ENCODE measurements at places on chromosomes 2 and 18.

DNA sequence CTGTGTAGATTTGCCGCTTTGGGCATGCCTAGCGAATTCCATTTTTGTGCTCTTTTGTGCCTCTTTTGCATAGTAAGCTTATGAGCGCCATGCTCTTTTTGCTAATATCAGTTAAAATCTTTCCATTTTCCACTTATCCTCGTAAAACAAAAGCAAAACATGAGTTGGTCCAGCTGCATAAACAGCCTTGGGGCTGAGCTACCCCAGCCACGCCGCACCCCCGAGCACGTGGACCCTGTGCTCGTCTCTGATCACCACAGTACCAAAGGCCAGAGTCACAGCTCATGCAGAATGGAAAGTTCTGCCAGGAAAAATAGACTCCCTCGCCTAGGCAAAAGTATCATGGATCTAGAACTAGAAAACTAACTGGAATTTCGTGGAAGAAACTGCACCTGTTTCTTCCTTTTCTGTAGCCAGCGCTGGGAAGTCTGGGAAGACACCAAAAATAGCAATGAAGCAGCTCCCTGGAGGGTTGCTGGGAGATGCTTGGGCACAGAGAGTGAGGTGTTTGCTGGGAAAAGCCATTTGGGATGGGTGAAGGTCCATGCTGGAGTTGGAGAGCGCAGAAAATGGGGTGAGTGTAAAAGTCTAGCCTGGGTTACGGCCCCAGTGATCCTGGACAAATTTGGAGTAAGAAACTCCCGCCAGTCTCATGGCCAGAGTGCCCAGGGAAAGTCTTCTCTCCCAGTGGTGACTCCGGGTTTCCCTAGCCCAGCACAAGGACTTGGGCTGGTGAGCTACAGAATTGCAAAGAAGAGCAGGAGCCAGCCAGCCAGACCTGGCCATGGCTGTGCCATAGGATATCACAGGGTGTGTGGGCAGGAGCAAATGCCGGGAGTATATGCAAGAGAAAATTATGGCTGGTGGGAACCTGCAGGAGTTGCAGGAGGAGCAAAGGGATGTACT lies 218.4 kb downstream of the GBX2 start:
- no peak for DNase-seq

- DNase-seq = no peak
These were observed 236.2 kb upstream of the COPS8 start for GRCh38 chr2:236849508-236849907.

DNA sequence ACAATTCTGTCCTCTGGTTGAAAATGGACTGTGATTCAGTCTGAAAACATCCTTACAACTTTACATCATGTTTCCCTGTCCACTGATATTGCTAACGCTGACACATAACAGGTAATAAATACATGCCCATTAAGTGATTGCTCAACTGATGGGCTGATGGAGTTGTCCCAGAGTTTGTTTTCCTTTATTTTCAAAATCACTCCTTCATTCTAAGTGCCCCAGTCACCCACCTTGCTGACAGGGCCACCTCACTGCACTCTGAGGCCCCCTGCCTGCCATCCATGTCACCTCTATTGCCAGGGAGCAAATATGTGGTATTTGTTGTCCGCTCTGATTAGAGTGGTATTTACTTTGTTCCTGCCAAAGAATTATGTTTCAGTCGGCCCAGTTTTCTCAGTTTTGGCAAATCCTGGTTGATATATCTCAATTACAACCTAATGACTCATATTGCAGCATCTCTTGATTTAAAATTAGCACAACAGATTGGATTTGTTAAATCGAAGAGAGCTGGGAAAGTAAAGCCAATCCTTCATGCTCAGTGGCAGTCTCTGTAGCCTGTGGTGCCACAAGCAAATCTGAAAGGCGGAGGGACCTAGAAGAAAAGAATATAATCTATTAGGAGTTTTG lies 105.1 kb downstream of the RDH14 start:
- no peak for DNase-seq

DNA sequence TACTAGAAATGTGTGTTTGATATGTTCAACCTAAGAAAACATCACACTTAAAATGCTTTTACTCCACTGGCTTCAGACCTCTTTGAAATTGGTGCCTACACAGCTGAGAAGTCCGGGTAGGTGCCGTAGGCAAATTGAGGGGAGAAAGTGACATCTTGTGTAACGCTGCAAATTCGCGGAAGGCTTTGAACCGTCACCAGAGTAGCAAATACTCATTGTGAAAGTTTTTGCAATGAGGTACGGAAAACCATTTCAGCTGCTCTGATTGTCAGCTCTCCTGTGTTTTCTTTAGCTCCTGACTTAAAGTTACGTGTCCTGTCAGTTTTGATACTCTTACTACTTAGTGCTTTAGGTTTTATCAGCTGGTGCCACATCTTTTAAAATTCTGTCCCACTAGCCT lies 224.5 kb downstream of the FAM210A start:
- no peak for DNase-seq

- no peak for DNase-seq
These were observed 3.6 kb downstream of the CELF4 start for GRCh38 chr18:37561986-37562385.

GRCh38 chr2:16260041-16260830 lies 319.9 kb downstream of the MYCN start:
- DNase-seq = no peak

DNA sequence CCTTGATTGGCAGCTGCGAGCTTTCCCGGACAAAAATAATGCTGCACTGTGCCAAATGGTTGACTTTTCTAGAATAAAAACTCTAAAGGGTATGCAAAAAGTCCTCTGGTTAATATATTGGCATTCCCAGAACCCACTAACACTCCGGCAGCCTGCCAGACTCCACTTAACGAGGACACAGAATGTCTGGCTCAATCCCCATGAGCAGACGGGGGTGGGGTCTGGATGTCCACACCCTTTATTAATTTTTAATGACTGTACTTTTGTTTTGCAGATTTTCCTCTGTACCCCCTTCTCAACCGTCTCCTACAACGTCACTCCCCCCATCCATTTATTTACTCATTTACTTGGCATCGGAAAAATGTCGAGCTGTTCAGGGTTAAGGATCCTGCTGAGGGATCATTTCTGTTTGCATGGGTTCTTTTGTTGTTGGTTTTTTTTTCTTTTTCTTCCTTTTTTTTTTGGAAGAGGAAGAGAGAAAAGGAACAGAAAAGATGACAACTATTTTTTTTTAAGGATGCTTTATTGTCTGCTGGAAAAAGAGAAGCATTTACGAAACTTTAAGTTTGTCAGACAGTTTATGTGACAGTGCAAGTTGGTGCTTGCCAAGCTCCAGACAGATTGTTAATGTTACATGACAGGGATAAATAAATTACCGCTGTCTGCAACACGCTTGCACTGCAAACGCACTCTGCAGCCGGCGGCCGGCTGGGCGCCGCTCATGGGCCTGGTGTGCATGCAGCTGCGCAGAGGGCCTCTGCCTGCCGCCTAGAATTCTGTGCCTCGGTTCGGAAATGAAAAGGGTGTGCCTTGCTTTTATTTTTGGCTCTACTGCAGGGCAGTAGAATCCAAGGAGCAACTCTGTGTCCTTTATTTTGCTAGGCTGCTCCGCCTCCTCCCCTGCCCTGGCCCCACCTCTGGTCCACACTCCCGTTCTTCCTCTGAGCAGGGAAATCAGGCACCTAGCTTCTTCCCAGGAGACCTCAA lies 3.6 kb downstream of the LDLRAD4 start:
- no peak for DNase-seq

DNA sequence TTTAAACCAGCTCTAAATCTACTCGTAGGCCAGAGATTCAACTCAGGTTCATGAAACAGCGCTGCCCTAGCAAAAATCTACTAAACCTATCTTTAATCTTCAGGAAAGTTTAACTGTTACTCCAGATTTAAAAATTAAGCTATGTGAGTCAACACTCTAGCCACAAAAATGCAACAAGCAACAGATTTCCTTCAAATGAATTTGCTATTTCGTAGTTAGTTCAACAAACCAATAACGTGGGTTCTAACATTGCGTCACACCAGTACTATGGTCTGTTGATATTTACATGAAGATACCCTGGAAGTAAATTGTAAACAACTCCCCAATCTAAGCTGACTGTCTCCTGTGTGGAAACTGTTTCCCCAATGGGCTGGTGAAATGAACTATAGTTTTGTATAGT lies 71.2 kb downstream of the FIGN start:
- no peak for DNase-seq

- no peak for DNase-seq
These were observed 101.4 kb upstream of the RNU4ATAC start for GRCh38 chr2:121429119-121429903.

GRCh38 chr2:171923206-171923605 lies 945 bp downstream of the HAT1 start:
- DNase-seq = peak; percentile 55

GRCh38 chr2:27822049-27822448 lies 50.5 kb downstream of the MRPL33 start:
- DNase-seq = no peak

- no peak for DNase-seq
These were observed 10.8 kb downstream of the TUBB6 start for GRCh38 chr18:12318857-12319256.

GRCh38 chr2:226387499-226387942 lies 412.1 kb downstream of the IRS1 start:
- no peak for DNase-seq

- no peak for DNase-seq
These were observed 11.2 kb downstream of the RUFY4 start for GRCh38 chr2:218079943-218080913.

DNA sequence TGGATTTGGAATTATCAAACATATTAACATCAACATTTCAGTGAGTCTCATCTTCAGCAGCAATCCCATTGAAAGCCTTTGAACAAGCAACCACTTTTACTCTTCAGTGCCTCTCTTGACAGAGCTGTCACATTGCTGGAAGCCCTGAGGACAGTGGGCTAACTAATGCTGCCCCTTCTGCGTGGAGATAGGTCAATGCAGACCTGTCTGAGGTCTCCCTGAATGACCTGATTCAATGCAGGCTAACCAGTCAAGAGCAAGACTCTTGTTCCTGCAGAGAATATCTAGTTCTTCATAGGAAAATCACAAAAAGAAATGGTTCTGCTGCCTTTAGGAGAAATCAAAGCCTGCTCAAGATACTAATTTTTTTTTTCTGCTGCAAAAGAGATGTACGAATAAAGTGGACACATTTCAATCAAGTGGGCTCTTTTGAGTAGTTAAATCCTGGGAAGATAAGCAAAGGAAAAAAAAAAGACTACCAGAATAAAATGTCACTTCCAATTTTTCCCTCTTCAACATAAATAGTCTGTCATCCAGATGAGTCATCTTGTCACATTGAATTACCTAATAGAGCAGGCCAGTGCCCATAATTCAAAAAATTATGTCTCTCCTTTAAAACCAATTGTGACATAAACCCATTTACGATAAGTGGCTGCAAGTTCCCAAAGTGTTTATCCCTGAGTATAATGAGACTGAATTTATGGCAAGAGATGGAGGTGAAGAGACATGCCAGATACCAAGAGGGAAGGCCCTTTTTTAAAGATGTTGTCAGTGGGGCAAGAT lies 1269.0 kb upstream of the DDX18 start:
- no peak for DNase-seq

DNA sequence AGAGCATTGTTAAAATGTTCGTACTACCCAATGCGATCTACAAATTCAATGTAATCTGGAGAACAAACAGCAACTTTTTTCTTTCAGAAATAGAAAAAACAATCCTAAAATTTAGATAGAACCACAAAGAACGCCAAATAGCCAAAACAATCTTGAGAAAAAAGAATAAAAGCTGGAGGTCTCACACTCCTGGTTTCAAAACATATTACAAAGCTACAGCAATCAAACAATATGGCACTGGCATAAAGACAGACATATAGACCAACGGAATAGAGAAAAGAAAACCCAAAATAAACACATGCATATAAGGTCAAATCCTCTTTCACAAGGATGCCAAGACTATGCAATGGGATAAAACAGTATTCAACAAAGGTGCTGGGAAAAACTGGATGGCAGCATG lies 74.5 kb downstream of the MAP4K3 start:
- DNase-seq = no peak

- no peak for DNase-seq
These were observed 36.8 kb downstream of the KCTD1 start for GRCh38 chr18:26511339-26512071.

- DNase-seq = no peak
These were observed 1.1 kb upstream of the SNED1 start for GRCh38 chr2:240997141-240997855.

GRCh38 chr2:41409328-41409727 lies 638.5 kb upstream of the PKDCC start:
- DNase-seq = no peak

GRCh38 chr18:3914109-3914508 lies 464.1 kb downstream of the TGIF1 start:
- no peak for DNase-seq

- no peak for DNase-seq
These were observed 887.5 kb upstream of the NRXN1 start for GRCh38 chr2:51919395-51919794.

GRCh38 chr2:10216677-10217488 lies 85.8 kb upstream of the HPCAL1 start:
- DNase-seq = no peak

GRCh38 chr18:7566244-7566566 lies 911 bp upstream of the PTPRM start:
- no peak for DNase-seq

GRCh38 chr2:202009019-202009481 lies 24.6 kb upstream of the FZD7 start:
- no peak for DNase-seq

DNA sequence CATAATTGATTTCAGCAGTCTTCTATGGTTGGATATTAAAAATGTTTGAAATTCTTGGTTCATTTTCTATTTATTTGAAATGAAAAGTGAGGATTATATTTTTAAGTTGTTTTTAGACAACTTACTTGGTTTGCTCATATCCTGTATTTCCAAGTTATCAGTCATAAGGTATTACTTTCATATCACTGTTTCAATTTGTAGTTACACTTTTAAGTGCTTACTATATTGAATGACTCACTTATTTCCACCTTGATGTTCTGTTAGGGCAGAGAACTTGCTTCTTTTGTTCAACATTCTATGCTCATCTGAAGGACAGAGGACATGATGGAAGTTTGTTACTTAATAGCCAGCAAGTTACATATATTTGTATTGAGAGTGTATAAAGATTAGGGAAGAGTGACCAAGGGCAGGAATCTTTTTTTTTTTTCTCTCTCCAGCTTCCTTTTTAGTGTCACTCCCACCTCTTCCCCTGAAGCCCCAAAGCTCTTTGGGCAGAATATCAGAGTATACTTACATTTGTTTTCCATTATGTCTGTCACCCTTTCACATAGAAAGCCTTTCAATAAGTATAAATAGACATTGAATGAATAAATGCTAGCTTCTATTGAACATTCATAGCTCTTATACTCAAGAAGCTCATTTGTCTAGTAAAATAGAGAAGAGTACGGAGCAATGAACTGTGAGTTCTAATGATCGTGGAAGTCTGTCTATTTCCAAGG lies 28.1 kb downstream of the PIK3C3 start:
- no peak for DNase-seq

DNA sequence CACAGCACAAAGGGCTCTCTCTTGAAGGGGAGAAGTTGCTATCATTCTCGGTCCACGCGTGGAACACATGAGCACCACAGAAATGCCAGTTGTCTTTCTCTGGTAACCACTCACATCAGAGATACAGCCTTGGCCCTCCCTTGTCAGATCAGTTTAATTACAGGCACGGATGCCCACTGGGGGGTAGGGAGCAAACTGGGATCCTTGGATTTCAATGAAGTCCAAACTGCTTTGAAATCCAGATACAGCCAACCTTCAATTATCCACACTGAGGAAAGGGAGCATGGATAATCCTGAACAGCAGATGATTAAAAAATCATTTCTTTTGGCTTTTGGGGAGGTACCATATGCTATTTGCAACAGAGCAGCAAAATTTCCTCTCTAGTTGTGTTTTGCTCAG lies 63.7 kb upstream of the DAPL1 start:
- DNase-seq = no peak

Measured in NB4 (cell line).